Spleen (tissue), 13 donors: ENCODE measurements at places on chromosomes 2 and 18. TPM values are rescaled to one million over a fixed set of nuclear protein-coding genes. Genes with fewer than 3 reads are reported as not detected.

Gene SLC8A1
- polyA plus RNA-seq, result 0.77 TPM

Gene VAMP8
- 223 TPM for polyA plus RNA-seq

Gene REG3G
- polyA plus RNA-seq, result not detected

Gene CFC1
- not detected for polyA plus RNA-seq

Gene TLX2
- 0.05 TPM for polyA plus RNA-seq

Gene FIGN
- polyA plus RNA-seq, result 2.2 TPM

Gene CNGA3
- polyA plus RNA-seq, result not detected

Gene GPR35
- polyA plus RNA-seq, result 7.4 TPM

Gene FOXI3
- polyA plus RNA-seq, result not detected

Gene SCG2
- 0.13 TPM for polyA plus RNA-seq

Gene FAHD2A
- polyA plus RNA-seq, result 10.9 TPM

Gene RUFY4
- polyA plus RNA-seq, result 2.7 TPM

Gene MIB1
- 3.1 TPM for polyA plus RNA-seq

Gene SCYGR3
- polyA plus RNA-seq, result not detected

DNA sequence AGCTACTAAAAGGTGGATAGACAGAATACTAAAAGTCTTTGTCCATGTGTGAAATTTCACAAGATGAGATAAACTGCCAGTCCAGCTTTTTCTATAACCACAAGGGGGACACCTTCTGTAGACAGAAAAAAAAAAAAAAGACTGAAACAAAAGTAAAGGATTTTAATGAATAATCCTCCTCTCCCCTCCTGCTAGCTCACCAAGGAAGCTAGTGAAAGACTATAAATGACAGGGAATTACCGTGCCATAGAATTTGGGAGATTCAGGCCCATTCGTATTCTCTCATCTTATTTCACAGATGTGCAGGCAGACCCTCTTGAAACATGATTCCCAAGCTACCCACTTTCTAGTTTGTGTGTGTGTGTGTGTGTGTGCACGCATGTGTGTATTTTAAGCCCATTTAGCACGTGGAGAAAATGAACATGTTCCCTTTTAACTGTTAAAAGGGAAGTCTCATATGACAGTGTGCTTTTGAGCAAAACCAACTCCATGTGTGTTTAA lies 36.3 kb upstream of the SLC8A1 start:
- no peak for DNase-seq

DNA sequence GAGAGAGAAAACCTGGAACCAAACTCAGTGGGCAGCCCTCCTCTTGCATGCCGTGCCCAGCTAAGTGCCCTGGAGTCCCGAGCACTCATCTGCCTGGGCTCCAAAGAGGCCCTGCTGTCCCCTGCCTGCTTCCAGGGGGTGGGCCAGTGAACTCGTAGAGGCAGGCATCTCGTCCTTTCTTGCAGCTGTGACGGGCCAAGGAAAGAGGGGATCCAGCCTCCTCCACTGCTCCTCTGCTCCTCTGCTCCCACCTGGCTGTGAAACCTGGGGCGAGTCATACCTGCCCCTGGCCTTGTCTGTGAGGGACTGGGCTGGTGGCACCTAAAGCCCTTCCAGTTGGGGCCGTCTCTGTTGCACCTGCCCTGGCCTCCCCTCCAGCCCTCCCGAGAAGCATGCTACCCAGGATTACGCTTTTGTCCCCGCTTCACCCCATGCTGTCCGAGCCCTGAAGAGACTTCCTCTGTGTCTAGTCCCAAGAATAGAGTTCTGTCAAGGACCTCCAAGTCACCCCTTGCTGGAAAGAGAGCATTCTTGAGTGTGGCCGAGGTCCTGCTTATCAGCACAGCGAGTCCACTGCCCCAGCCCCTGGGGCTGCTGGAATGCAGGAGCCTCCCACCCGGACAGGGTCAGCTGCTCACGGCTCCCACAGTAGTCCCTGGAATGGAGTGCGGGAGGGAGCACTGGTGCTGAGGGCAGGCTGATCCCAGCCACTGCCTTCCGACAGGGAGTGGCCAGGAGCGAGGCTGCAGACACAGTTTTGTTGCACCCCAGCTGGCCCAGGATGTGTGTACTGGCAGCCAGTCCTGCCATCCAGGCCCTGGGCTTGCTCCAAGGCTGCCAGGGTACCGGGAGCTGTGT lies 14.3 kb downstream of the KCNK3 start:
- DNase-seq, result no peak

- DNase-seq, result no peak
Observed at GRCh38 chr2:174972924-174973323, 32.3 kb downstream of the CHN1 start.

- no peak for DNase-seq
Observed at GRCh38 chr2:26723991-26724750, 31.6 kb downstream of the KCNK3 start.

- no peak for DNase-seq
Observed at GRCh38 chr2:150974864-150975263, 286.8 kb downstream of the RBM43 start.

- no peak for DNase-seq
Observed at GRCh38 chr2:224381521-224382279, 20.2 kb downstream of the FAM124B start.

GRCh38 chr2:4964579-4964978 lies 727.6 kb upstream of the SOX11 start:
- DNase-seq, result no peak

DNA sequence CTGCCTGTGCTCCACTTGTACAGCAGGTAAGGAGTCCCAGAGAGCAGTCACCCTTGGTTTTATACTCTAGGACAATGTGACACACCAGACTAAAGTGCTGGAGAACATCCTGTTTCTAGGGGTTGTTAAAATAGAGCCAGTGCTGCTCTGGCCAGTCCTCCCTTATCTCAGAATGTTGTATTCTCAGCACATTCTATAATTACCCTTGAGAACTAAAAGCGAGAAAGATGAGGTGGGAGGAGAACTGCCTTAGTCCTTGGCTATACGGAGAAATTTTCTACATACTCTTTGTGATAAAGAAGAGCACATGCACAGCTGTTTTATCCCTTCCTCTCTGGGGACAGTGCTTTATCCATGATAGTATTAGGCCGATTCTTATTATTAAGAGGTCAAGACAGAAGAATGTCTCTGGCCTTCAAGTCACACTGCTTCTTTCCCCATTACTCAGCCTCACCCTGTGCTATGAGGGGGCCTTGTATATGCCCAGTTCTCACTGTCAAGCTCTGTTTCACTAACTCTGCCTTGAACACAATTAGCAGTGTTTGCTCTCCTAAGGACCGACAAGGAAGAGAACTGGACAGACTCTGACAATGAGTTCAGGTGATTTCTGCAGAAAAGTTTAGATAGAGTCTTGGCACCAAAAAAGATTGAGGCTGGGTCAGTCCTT lies 385.8 kb downstream of the TRIB2 start:
- DNase-seq, result no peak

DNA sequence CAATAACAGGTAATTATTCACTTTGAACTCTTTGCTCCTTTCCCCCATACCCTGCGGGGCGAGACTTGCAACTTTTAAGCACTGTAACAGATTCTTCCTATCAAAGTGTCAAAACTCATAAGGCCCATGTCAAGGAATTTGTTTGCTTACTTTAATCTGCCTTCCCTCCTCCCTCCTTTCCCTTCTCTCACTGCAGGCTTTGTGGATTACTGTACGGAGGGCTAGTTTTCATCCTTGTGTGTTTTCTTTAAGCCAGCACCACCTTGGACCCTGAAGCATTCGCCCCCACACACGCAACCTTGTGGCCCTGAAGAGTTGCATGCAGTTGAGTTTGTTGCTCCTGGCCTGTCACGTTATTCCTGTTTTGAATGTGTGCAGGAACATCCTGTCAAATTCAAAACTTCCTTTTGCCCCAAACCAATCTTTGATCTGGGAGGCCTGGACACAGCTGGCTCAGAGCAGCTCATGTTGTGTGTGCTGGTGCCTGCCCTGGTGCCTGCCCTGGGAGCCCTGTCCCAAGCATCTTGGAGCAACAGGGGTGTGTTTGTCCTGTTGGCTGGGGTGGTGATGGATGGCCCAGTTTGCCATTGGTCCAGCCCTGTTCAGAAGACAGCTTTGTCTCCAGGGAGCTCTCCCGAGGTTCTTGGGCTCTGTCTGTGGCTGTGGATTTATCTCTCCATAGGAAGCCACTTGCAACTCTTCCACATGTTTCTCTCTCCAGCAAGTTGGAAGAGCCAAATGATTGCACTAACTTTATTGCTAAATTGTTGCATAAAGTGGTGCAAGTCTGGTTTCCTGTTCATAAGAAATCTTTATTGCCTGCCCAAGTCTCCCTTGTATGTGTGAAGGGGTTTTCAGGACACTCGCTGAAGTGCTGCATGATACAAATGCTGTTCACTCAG lies 199.6 kb downstream of the VAPA start:
- DNase-seq, result no peak

DNA sequence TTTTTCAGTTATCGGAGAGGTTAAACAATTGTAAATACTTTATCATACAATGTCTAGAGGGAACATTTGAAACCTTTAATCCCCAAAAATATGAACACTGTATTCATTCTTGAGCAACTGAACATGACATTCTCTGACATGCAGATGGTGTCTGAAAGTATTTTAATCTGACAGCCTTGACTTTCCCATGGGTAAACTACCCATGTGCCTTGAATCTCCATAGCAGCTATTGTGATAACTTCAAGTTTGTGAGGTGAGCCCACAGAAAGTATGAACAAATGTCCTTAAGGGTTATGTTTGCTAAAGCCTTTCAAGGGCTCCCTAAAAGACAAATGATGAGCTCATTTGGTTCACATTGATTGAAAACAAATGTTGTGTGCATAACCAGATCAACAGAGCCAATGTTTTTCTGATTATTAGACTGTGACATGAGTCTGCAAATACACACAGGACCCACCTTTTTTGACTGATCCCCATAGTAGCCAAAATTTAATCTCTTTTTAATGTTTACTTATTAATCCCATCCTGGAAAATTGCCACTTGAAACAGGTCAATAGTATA lies 1326.0 kb downstream of the LRP1B start:
- no peak for DNase-seq

DNA sequence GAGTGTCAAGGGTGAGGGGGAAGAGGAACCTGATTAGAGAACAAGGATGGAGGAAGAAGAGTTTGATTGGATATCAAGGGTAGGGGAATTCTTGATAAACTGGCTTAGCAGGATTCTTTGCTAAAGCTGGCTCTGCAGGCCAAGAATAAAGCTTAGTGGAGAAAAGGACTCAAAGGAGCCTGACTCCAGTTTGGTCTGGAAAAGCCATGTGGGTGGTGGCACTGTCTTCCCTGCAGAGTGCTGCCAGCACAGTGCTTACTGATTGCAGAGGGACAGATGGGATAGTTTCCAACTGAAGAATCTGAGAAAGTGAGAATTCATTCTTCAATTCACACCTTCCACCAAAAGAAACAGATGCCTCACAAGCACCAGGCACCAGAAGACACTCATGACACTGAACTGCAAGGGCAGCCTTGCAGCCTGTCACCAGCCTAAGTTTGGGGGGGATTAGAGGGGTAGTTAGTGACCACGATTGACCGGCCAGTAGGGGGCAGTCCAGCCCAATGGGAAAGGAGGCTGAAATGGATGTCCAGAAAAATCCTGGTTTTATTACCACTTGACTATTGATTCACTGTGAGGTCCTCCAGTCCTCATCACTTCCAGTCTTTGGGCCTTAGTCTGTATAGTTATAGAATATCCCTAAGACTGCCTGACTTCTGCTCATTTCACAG lies 334.5 kb downstream of the SMAD2 start:
- DNase-seq, result no peak

- no peak for DNase-seq
Observed at GRCh38 chr18:7479756-7480155, 87.4 kb upstream of the PTPRM start.

DNA sequence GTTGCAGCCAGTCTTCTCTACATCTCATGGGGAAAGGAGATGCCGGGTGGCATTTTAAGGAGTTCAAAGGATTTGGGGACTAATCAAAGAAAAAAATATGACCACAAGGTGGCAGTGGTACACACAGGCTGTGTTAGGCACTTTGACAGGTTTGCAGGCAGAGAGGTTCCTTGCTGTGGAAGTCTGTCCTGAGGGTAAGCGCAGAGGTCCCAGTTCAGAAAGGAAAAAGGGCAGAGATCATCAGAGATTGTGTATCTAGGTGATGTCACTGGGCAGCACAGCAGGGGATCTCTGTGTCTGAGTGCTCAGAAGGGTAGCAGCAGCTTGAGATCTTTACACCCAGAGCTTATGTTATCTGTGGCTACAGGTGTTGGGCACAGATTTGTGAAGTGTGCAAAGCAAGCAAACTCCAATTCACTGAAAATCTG lies 231.4 kb downstream of the LRRTM1 start:
- no peak for DNase-seq

- peak; percentile 66 for DNase-seq
Observed at GRCh38 chr2:28352610-28353195, 40.0 kb upstream of the FOSL2 start.

DNA sequence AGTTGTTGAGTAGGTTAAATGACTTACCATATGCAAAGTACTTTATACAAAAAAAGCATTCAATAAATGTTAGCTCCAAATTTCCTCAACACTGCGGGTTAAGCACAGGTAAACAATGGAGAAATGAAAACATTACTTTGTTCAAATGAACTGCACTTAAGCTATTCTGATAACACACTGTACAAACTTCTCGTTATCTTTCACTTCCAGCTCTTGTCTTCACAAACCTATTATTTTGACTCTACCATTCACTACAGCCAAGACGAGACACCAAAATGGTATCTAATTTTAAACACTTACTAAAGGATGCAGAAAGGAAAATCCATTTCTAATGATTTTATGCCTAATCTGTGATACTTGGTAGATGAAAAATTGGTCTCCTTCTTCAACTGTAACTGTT lies 43.8 kb downstream of the SLC40A1 start:
- no peak for DNase-seq

DNA sequence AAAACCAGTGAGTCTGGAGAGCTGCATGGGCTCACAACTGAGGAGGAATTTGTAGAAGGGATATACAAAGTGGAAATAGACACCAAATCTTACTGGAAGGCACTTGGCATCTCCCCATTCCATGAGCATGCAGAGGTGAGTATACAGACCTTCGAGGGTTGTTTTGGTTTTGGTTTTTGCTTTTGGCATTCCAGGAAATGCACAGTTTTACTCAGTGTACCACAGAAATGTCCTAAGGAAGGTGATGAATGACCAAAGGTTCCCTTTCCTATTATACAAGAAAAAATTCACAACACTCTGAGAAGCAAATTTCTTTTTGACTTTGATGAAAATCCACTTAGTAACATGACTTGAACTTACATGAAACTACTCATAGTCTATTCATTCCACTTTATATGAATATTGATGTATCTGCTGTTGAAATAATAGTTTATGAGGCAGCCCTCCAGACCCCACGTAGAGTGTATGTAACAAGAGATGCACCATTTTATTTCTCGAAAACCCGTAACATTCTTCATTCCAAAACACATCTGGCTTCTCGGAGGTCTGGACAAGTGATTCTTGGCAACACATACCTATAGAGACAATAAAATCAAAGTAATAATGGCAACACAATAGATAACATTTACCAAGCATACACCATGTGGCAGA lies 3.6 kb downstream of the TTR start:
- DNase-seq, result no peak
